NCI-H2107 (cell line): ENCODE measurements at places on chromosomes 7 and 10.

DNA sequence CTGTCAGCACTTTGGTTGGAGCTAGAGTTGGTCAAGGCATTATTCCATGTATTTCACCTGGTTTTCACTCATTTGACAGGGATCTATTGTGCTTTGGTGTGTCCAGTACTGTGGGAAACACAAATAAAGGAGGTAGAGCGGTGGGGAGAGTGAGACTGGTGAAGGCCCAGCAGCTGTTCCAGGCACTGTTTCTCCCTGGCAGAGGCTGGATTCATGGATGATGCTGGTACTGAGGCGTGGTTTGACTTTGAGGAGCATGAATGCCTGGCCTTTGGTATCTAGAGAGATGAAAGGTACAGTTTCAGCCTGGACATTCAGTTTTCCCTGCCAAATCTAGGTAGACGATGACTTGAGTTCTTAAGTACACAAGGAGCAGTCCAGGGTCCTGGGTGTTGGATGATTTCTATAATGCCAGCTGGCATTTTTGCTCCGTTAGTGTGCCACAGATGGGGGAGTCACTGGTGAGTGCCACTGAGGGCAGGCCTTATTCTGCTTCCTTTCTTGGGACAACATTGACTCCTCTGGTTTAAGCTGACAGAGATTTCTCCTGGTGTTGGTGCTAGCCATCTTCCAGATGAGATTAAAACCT lies 162.2 kb upstream of the BMPER start:
- DNase-seq = no peak

- DNase-seq = no peak
Measured at GRCh38 chr7:155130493-155130892, 60.4 kb downstream of the HTR5A start.

GRCh38 chr10:33153251-33153967 lies 181.1 kb downstream of the NRP1 start:
- no peak for DNase-seq

DNA sequence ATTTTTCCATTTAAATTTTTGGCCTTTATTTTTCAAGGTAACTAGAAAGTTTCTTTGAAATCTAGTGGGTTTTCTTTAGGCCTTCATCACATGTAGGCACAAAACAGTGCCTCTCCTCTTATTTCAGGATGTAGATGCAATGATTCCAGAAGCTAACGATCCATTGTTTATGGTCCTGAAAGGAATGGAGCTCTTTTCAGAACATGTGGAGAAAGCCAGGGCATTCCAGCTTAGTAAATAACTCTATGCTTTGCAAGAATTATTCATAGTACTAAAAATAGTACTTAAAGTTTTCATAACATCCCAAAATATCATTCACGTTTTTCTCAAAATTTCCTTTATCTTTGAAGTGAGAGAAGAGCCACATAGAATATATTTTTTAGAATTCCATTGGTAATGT lies 91.3 kb downstream of the DYNC1I1 start:
- no peak for DNase-seq

DNA sequence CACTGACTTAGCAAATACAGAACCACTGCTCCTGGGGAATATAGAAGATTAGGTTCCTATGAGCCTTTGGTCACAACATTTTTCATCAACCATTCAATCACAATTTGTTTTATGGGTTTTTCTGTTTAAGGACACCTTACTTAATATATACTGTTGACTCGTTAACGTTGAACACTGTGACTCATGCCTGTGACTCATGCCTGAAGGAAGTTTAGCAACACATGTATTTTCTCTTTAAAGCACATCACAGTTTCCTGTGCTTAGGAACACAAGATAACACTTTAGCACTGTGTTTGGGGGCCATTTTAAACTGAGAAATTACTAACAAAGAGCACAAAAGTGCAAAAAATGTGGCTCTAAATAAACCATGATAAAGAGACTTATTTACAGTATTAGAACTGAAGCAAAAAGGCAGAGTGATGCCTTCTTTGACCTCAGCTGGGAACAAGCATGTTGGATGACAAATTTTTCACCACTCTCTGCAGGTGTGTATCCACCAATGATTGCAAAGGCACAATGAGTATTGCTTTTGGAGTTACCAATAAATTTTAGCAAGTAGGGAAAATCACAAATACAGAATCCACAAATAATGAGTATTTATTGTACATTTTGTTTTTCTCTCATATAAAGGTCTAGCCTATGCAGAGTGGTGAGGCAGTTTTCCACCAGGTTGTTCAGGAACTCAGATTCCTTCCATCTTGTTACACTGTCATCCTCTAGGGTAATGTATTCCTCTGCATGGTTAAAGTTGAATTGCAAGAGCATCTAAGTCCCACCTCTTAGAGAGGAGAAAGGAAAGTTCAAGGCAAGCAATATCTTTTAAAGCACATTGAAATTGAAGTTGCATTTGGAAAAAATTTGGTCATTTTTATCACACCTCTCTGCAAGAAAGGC lies 7.3 kb downstream of the FGFBP3 start:
- no peak for DNase-seq

DNA sequence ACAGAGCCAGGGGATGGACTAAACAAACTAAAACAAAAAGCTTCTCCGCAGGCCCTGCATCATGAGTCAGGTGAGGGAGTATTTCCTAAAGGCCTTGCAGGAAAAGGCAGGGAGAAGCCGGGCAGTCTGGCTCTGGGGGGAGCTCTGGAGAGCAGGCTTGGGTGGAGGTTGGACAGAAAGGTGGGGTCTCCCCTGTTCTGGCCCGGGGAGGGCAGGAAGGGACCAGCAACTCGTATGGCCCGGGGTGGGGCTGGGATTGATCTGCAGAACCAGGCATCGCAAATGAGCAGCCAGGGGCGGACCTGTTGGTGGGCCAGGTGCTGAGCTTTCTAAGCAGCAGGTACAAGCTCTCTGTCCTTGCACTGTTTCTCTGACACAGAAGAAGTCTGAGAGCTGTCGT lies 235.2 kb downstream of the TCERG1L start:
- no peak for DNase-seq

DNA sequence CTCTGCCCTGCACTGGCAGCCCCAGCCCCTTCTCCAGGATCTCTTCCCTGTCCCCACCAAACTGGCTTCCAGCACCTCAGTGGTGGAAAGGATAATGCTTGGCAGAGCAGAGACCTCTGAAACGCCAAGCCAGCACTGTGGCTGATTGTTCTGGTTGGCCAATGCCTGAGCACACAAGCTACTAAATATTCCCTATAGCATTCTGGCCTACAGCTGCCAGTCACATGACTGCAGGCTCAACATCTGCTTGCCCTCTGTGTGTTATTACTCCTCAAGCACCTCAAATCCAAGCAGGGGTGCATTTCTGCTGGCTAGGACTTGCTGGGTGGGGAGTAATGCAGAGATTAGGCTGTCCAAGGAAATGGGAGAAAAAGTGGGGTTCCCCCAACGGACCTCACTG lies 6.1 kb downstream of the TBATA start:
- no peak for DNase-seq

DNA sequence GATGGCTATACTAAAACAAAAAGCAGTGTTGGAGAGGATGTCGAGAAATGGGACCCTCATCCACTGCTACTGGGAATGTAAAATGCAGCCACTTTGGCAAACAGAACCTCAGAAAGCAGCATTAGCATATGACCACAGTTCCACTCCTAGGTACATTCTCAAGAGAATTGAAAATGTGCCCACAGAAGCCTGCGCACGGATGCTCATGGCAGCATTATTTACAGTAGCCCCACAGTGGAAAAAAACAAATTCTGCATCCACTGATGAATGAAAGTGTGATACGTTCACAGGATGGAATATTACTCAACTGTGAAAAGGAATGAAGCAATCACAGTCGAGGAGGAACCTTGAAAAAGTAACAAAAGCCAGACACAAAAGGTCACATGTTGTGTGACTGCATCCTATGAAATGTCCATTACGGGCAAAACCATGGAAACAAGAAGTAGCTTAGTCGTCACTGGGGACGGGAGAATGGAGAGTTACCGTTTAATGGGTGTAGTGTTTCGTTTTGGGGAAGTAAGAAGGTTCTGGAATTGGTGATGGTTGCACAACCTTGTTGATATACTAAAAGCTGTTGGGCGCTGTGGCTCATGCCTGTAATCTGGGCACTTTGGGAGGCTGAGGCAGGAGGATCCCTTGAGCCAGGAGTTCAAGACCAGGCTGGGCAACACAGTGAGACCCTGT lies 2.5 kb upstream of the UPK3B start:
- DNase-seq = no peak
